ENCODE measurements at places on chromosomes 3 and 15.
A peak's percentile ranks its signal among the peaks of the same experiment; 100 is the strongest.

GRCh38 chr3:71956069-71956340, 171.1 kb upstream of the PROK2 start:
- no peak for DNase-seq

GRCh38 chr3:57544181-57545125, at the start of gene DNAH12:
Gene DNAH12 (minus strand): TSS chr3:57544344. CDS start chr3:57542870, 1,474 bp downstream.
- DNase-seq: peak; percentile 71

- DNase-seq: no peak
These were observed 2.4 kb downstream of the ADAMTS9 start for GRCh38 chr3:64685331-64685799.

- DNase-seq: peak; percentile 88
These were observed 424.1 kb upstream of the TPM1 start for GRCh38 chr15:62618432-62618831.

GRCh38 chr15:44595246-44595645, 58.3 kb downstream of the EIF3J start:
- no peak for DNase-seq

Data from kidney tubule cell (primary cell).